ENCODE measurements at places on chromosomes 4 and X.

- peaks cover 58% of the 10 kb centered on the region for H3K36me3 ChIP-seq
- DNase-seq, result no peak
- H3K27me3 ChIP-seq, result no peaks in the 10 kb centered on the region
- no peak overlapping the region for H3K27ac ChIP-seq
- no peaks in the 10 kb centered on the region for H3K4me1 ChIP-seq
- no peak overlapping the region for H3K4me3 ChIP-seq
Measured at GRCh38 chr4:3233391-3234071, 15.4 kb upstream of the MSANTD1 start.

DNA sequence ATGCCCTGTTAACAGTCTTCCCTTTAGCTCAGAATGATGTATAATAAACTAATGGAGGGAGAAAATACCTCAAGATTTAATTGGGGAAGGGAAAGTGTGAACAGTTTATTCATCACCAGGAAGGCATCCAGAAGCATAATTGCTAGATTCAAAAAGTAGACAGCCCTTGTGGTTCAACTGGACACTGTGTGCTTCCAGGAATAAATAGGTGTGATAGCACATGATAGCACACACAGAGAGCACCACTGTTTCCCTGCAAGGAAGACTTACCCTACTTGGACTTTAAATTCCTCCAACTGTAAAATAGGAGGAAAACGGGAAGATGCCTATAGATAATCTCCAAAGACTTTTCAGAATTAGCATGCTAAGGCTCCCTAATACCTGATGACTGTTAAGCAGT, 27.8 kb downstream of the SLC39A8 start:
- no peak for DNase-seq
- H3K27ac ChIP-seq, result no peak overlapping the region

DNA sequence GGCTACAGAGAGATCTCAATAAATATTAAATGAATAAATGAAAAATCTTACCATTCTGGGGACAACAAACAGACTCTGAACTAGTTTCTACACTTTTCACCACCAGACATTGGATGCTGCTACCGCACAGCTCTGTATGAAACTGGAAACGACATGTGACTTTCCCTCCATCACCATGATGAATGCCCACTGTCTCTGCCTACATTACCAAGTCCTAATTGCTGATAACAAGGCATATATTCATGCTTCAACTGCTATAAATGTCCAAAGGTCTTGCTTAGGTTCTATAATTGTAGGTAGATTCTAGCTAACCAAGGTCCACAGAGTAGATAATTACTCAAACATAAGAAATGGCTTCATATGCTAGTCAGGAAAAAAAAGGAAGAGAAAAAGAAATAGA, 399.4 kb upstream of the ADGRL3 start:
- no peak overlapping the region for H3K27ac ChIP-seq
- no peaks in the 10 kb centered on the region for H3K4me1 ChIP-seq
- H3K4me3 ChIP-seq, result no peak overlapping the region
- H3K27me3 ChIP-seq, result no peaks in the 10 kb centered on the region
- no peak for DNase-seq

GRCh38 chr4:8205241-8205707, 6.2 kb downstream of the SH3TC1 start:
- peak; percentile 39 for DNase-seq
- H3K36me3 ChIP-seq, result peaks cover 7% of the 10 kb centered on the region
- peaks cover 44% of the 10 kb centered on the region for H3K4me1 ChIP-seq

GRCh38 chrX:140362861-140363260, 142.0 kb downstream of the SOX3 start:
- H3K36me3 ChIP-seq, result no peaks in the 10 kb centered on the region
- no peak overlapping the region for H3K4me3 ChIP-seq
- no peaks in the 10 kb centered on the region for H3K4me1 ChIP-seq

DNA sequence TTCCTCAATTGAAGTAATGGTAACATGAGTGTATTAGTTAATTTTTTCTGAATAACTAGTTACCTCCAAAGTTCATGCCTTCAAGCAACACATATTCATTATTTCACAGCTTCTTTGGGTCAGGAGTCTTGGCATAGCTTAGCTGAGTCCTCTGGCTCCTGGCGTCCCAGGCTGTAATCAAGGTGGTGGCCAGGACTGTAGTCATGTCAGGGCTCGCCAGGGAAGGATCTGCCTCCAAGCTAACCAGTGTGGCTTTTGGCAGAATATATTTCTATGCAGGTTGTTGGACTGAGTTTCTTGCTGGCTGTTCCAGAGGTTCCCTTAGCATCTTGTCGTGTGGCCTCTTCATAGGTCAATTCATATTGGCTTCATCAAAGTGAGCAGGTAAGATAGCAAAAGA, 10.0 kb upstream of the HS3ST1 start:
- H3K36me3 ChIP-seq, result no peaks in the 10 kb centered on the region
- H3K27ac ChIP-seq, result no peak overlapping the region

GRCh38 chrX:102580891-102581290, 18.4 kb upstream of the ARMCX5 start:
- H3K36me3 ChIP-seq, result no peaks in the 10 kb centered on the region
- no peaks in the 10 kb centered on the region for H3K27me3 ChIP-seq
- no peak overlapping the region for H3K4me3 ChIP-seq
- no peak overlapping the region for H3K27ac ChIP-seq
- DNase-seq, result no peak
- H3K4me1 ChIP-seq, result no peaks in the 10 kb centered on the region

- H3K27ac ChIP-seq, result no peak overlapping the region
- H3K36me3 ChIP-seq, result no peaks in the 10 kb centered on the region
- H3K27me3 ChIP-seq, result no peaks in the 10 kb centered on the region
Measured at GRCh38 chrX:136048446-136048845, 63.2 kb downstream of the SLC9A6 start.

- no peaks in the 10 kb centered on the region for H3K27me3 ChIP-seq
- no peaks in the 10 kb centered on the region for H3K36me3 ChIP-seq
- no peak overlapping the region for H3K4me3 ChIP-seq
- H3K4me1 ChIP-seq, result peaks cover 64% of the 10 kb centered on the region
- H3K27ac ChIP-seq, result no peak overlapping the region
Measured at GRCh38 chr4:147769386-147769785, 37.5 kb downstream of the ARHGAP10 start.

- peaks cover 5% of the 10 kb centered on the region for H3K4me1 ChIP-seq
- H3K27ac ChIP-seq, result no peak overlapping the region
- H3K4me3 ChIP-seq, result no peak overlapping the region
- no peaks in the 10 kb centered on the region for H3K27me3 ChIP-seq
Measured at GRCh38 chr4:1768367-1769034, 24.6 kb upstream of the FGFR3 start.

- DNase-seq, result no peak
- H3K27ac ChIP-seq, result no peak overlapping the region
- no peaks in the 10 kb centered on the region for H3K4me1 ChIP-seq
- no peaks in the 10 kb centered on the region for H3K27me3 ChIP-seq
- no peaks in the 10 kb centered on the region for H3K36me3 ChIP-seq
Measured at GRCh38 chrX:130896802-130897501, 6.1 kb downstream of the ENOX2 start.

GRCh38 chrX:41973208-41973607, 49.9 kb upstream of the CASK start:
- H3K27ac ChIP-seq, result no peak overlapping the region
- no peak overlapping the region for H3K4me3 ChIP-seq
- no peaks in the 10 kb centered on the region for H3K36me3 ChIP-seq
- no peak for DNase-seq
- H3K27me3 ChIP-seq, result no peaks in the 10 kb centered on the region

Measured in endothelial cell of umbilical vein (primary cell).